ENCODE measurements at places on chromosomes 6 and 20.

- peak; percentile 71 for DNase-seq
These were observed 265.0 kb downstream of the ADGRG6 start for GRCh38 chr6:142566628-142567396.

DNA sequence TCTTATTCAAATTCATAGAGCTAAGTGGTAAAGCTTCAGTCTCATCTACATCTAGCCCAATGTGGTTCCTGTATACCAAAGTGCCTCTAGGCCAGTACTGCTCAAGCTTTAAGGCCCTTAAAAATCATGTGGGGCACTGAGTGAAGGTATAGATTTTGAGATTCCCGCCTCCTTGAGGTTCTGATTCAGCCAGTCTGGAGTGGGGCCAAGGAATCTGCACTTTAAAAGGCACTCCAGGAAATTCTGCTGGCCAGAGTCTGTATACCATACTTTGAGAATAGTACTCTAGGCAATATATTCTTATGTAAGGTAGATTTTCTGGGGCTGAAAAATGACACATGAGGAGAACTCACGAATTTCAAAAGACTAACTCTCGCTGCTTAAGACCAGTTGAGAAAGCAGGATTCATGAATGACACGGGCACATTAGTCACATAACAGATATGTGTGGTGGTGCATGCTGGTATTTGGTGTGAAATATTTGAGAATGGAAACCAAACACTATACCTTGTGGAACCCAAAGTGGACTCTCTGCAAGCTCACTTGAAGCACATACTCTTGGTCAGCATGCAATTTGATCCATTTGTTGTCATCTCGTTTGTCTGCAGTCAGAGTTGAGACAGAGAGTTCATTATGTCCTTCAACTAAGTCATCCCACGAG is 47.6 kb upstream of the SIM1 start:
- DNase-seq: no peak

DNA sequence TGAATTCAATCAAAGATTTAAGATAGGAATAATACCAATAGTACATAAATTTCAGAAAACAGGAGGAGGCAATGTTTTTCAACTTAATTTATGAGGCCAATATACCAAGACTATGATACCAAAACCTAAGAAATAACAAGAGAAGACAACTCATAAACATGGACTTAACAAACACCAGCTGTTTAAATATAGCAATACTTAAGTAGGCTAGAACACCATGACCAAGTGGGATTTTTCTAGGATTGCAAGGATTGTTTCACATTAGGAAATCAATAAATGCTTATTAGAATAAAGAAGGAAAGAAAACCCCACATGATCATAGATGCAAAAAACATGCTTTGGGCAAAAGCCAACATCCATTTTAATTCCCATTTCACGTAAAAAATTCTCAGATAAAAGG is 355.1 kb downstream of the EPM2A start:
- no peak for DNase-seq

DNA sequence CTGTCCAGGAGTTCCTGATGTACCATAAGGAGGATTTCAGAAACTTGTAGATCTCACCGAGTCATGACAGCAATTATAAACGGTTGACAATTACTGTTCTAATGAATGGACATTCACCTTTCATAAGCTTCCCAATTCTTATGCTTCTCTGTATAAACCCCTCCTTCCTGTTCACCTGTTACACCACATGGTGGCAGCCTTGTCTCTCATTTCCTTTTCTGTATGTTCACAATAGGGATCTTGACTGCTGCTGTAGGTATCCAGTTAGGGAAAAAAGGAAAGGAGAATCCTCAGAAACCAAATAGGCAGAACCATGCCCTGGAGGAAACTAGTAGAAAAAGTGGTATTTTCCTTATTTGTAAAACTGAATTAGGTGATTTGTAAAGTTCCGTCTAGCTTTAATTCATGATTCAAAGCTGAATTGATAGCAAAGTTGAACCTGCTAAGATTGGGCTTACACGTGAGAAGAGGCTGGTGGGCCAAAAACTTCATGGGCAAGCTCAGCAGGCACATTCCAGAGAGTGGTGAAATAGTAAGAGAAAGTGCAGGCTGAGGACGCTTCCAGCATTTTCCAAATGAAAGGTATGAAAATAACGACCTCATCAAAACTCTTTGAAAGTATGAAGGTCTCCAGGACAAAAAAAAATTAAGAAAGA is 29.0 kb upstream of the TBPL1 start:
- DNase-seq: peak; percentile 81

GRCh38 chr20:23661002-23661429 is 23.3 kb upstream of the CST3 start:
- DNase-seq: no peak

GRCh38 chr20:1334761-1335160 is 5.8 kb upstream of the SDCBP2 start:
- DNase-seq: no peak

DNA sequence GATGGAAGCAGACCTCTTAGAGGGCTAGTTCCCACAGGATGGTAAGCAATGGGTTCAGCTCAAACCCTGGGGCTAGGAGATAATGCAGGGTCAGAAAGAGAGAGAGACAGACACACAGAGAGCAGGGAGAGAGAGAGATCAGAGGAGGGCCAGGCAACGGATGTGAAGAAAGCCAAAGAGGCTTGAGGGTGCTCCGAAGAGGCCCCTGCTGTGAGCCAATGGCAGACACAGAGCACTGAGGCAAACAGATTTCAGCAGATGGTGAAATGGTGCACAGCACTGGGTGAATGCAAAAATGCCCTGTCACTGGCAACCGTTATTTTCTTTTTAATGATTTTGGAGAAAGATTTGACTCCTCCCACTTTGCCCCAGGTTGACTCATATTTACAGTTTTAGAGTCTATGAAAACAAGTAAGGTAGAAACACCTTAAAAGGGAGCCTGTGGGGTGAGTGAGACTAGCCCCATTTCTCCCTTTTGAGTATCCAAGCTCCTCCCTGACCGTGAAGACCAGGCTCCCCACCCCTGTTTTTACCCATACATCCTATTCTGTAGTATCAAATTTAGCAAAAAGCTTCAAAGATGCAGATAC is 840 bp downstream of the DEFB132 start:
- DNase-seq: no peak

GRCh38 chr6:70985156-70985555 is 28.3 kb upstream of the B3GAT2 start:
- peak; percentile 83 for DNase-seq

DNA sequence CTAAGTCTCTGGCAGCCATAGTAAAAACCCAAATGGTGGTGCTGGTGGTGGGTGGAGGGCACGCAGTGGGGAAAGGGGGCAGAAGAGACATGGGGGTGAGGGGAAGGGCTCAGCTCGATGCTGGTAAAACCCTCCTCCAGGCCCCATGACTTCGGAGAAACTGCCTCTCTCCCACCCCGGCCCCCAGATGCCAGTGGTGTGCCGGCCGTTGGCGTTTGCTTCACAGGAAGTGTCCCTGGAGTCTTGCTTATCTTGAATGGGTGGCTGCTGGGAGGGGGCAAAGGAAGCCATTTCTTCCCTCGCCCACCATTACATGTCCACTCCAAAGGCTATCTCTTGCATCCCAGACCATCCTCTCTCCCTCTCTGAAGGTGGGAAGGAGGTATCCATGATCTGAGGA is 25.4 kb downstream of the VEGFA start:
- DNase-seq: no peak

DNA sequence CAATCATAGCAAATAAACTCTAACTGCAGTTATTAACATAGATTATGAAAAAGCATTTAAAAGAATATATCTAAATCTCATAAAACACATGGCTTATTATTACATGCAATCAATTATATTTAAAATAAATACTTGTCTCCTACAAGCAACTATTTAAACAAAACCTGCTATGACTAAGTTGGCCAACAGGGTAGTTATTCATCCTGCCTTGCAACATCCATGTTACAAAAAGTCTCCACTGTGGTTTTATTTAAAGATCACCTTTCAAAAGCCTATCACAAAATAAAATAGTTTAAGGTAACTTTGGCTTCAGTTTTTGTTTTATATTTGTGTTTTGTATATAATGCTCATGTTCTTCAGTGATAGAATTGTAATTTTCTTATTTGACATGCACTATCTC is 1127.0 kb upstream of the MAP3K7 start:
- no peak for DNase-seq

DNA sequence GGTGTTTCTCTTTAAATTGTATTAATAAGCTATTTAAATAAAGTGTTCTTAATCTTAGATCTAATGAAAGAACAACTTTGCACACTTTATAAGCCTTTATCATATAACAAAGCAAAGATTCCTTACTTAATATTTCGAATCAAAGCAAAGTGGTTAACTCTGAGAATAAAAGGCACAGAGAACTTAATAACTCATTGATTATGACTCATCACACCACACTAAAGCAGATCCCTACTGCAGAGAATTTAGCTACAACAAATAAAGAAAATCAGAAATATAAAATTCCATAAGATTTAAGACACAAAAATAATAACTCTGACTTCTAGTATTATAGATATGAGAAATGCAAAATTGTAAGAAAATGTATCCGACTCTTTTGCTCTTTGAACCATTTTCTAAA is 135.6 kb upstream of the RUNX2 start:
- no peak for DNase-seq

GRCh38 chr20:63082308-63082938 is 75.7 kb upstream of the BHLHE23 start:
- peak; percentile 25 for DNase-seq

- DNase-seq: no peak
These were observed 87.3 kb downstream of the KCNB1 start for GRCh38 chr20:49395183-49395582.

- peak; percentile 41 for DNase-seq
These were observed 154.1 kb upstream of the MMS22L start for GRCh38 chr6:97437087-97437486.

- DNase-seq: no peak
These were observed 341.6 kb downstream of the QKI start for GRCh38 chr6:163756079-163756478.

- no peak for DNase-seq
These were observed 98.2 kb downstream of the CAP2 start for GRCh38 chr6:17491416-17492142.

- no peak for DNase-seq
These were observed 39.2 kb downstream of the ZC3H12D start for GRCh38 chr6:149445573-149445972.

- DNase-seq: peak; percentile 71
These were observed 16.4 kb upstream of the HMGN4 start for GRCh38 chr6:26521600-26522391.

DNA sequence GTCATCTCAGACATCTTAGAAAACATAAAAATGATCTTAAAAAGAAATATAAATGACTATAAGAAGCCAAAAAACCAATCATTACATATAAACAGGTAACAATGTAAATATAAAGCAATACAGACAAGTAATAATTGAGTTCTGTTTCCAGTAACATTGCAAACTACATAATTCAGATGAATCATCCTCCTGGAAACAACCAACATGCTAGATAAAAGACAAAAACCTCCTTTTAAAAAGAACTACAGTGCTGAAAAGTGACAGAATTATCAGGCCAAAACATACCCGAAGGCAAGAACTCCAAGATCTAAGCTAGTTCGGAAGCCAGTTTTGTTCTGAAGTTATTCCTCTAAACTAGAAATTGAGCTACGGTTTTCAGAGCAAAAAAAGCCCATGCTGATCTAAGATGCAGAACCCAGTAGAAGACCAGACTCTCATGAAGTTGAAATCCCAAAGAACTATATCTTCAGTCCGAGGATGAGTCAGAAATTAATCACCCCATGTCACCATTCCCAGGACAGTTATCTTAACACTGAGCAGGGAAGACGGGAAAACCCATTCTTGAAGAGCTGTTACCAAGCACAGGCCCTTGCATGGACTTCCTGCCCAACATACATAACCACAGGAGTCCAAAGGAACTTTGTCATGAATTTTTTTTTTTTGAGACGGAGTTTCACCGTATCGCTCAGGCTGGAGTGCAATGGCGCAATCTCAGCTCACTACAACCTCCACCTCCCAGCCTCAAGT is 9.8 kb downstream of the PGM3 start:
- no peak for DNase-seq

GRCh38 chr20:63897978-63898561 is 3.1 kb downstream of the DNAJC5 start:
- no peak for DNase-seq

DNA sequence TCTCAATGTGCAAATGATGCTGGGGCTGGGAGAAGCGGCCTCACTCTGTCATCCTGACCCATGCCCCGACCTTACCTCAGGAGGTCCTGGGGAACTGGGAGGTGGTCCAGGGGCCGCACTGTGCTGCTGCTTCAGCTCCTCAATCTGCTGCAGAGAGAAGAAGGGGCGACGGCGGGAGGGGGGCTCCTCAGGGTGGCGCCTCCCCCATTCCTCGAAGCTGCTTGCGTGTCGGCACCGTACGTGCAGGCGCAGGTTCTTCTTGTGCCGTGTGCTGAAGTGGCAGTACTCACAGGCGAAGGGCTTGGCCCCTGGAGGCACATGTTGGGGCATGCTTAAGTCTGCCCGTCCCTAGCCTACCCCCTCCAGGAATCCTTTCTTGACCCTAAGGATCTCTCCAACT is 12.9 kb downstream of the ZNF335 start:
- no peak for DNase-seq

DNA sequence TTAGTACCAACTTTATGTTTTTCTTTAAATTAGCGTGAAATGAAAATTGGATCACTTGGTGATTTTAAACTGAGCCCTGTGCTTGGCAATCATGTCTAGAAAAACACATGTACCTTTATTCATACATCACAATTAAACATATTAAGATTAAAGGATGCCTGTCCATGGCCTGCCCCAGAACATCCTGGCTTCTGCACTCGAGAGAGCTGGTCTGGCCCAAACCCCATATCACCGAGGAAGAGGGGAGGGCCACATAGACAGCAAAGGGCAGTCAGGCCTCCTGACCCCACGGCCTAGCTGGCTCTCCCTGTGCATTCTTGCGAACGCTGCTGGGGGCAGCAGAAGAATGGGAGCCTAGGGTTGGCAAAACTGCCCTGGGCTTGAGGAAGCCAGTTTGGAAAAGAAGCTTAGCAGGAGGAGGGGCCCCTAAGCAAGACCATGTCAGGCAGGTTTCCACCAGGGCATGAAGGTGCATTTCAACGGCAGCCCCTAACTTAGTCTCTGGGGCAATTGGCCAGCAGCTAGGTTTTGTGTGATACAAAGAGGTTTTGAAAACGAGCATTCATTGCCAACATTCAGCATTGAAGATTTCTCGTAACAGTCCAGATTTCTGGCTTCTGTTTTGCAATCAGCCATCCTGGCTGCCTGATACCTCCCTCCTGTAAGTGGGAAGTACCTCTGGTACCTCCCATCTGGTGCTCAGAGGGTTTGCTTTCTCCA is 8.6 kb downstream of the BPIFB3 start:
- no peak for DNase-seq

- peak; percentile 74 for DNase-seq
These were observed 40.6 kb downstream of the TOX2 start for GRCh38 chr20:43955062-43955749.
